ENCODE measurements at places on chromosomes 3 and 15.

DNA sequence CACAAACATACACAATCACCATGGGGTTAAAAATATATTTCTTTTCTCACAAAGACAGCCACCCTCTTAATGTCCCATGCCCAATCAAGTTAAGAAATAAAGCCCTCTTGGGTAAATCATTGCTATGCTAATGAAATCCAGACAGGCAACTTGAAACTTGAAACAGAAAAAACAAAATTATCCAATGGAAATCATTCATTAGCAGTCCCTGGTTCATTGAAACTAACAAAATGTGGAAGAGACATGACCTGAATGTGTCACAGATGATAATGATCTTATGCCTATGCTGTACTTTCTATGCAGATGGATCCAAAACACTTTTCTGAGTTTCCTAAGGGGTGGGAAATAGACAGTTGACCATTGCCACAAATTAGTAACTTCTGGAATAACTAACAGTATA is 983.7 kb downstream of the MCTP2 start:
- no peak for DNase-seq

DNA sequence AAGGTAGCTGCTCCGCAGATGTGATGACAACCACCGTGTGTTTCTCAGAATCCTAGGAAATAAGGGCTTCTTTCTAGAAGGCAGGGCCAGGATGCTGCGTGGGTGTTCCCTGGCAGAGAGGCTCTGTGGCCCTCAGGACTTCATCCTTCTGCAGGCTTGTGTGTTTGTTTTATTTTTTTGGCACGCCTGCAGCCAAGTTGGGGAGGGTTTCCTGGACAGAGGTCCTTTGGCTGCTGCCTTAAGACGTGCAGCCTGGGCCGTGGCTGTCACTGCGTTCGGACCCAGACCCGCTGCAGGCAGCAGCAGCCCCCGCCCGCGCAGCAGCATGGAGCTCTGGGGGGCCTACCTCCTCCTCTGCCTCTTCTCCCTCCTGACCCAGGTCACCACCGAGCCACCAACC is at the start of gene CLEC3B:
Gene CLEC3B (plus strand): TSS at position 266 of the 400 bp plus-strand sequence. CDS start 60 bp downstream, at position 326.
- no peak for DNase-seq

DNA sequence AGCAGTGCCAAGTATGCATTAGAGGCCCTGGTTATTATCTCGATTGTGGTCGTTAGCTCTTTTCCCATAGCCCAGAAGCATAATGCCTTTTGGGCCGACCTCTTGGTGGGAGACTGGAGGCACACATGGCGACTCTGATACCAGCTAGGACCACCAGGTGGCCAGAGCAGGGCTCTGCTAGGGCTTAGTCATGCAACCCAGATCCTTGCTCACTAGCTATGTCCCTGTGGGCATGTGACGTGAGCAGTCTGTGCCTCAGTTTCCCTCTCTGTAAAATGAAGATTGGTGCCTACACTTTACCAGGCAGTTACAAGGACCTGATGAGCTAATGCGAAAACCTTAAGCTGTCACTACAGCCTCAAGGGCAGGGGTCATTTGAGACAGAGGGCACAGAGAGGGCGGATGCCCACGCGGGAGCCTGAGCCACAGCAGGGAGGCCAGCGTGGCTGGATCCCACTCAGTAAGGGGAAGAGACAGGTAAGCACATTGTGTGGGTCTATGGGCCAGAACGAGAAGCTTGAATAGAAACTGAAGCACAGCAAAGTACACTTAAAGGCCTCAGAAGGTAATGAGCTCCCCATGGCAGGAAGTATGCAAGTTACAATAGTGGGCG is 8.8 kb downstream of the KLF15 start:
- no peak for DNase-seq

- no peak for DNase-seq
Measured at GRCh38 chr3:129013491-129013891, 12.4 kb downstream of the EFCC1 start.

DNA sequence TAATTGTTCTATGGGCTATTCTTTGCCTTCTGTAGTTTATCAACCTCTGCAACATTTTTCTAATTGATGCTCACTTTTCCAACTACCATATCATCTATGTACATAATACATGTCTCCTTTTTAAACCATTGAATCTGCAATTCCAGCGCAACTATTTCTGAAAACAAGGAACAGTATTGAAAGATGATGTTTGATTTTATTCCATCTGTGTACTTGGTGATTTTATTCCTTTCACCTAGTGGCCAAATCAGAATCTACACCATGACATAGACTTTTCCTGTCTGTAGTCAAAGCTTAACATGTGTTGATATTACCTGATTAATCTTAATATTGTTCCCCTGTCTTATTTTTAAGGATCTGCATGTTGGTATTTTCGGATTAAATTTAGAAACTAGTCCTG is 13.0 kb downstream of the NKTR start:
- DNase-seq: no peak

- DNase-seq: no peak
Measured at GRCh38 chr15:87849181-87849580, 407.4 kb downstream of the NTRK3 start.

GRCh38 chr15:47582233-47582632 is 135.1 kb upstream of the SEMA6D start:
- no peak for DNase-seq

DNA sequence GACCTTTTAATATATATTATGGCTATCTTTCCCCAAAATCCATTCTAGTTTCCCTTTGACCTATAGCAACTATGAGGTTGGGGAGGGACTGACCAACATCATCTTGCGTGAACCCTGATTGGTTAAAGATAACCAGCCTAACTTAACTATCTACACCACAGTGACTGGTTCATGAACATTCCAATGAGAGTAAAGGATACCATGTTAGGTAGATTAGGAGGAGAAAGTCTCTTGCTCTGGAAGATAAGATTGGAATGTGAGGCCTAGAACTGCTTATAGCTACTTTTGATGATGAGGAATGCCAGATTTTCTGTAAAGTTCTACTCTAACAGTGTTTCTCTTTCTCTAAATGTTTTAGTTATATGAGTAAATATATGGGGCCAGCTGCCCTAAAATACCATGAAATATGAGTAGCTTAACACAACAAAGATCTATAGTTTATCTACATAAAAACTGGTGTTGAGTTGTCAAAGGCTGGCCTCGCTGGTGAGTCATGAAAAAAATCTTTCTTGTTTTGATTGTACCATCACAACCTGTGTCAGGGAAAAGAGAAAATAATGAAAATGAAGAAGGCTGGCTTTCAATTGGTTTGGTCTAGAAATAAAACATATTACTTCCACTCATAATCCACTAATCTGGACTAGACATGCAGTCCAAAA is 481.4 kb downstream of the NSUN3 start:
- DNase-seq: no peak
